ENCODE measurements at places on chromosomes 12 and 14.

- no peak for DNase-seq
Measured at GRCh38 chr12:91406920-91407341, 224.3 kb upstream of the DCN start.

DNA sequence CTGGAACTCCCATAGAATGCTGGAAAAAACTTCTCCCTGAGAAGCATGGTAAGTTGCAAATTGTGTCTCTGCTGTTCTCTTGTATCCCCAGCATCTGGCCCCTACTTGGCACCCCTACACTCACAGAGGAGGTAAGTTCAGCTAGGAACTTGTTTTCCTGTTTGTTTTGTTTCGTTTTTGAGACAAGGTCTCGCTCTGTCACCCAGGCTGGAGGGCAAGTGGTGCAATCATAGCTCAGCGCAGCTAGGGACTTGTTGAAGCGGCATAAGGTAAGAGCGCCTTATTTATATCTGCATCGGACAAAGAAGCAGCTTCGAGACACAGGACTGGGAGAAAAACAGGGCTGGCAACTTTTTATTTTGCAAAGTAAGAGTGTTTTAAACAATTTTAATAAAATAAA lies 18.5 kb upstream of the ANO2 start:
- no peak for DNase-seq

- DNase-seq = no peak
Measured at GRCh38 chr12:121304306-121304705, 7.8 kb upstream of the CAMKK2 start.

DNA sequence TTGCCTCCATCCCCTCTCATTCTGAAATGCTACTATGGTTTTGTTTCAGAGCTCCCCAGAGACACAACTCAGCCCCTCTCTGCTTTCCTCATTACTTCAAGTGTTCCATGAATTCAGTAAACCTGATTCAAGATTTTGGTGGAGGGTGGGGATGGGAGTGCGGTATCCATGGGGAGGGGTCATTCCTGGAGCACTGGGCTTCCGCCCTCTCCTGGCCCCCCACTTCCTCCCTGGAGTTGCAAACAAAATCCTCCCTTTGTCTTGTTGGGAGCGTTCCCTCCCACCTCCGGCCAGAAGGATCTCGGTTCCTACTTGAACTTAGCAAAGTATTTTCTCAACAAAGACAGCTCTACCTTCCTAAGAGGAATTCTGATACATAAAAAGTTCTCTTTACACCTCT lies 71.8 kb upstream of the LTA4H start:
- DNase-seq = no peak
